ENCODE measurements at places on chromosomes 1 and 21. TPM values are rescaled to one million over a fixed set of nuclear protein-coding genes. Genes with fewer than 3 reads are reported as not detected.

- no peak for DNase-seq
Observed at GRCh38 chr1:9651565-9652378, at the start of gene PIK3CD. PIK3CD (plus strand) TSS chr1:9651731; CDS start chr1:9710456, 58,725 bp downstream.

DNA sequence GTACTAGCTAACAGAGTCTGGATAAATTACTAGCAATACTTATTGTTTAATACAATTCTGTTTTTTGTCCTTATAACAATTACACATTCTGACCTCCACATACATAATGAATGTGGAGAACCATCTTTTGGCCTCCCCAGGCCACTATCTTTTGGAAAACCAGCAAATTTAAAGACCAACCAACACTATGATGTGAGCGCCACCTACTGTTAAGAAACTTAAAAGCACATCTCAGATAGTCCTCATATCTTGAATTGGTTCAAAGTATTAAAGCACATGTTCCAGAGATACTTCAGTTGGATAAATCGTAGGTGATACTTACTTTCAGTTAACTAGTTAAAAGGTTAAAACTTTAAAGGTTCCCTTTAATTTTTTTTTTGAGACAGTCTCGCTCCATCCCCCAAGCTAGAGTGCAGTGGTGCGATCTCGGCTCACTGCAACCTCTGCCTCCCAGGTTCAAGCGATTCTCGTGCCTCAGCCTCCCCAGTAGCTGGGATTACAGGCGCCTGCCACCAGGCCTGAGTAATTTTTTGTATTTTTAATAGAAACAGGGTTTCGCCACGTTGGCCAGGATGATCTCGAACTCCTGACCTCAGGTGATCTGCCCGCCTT, 29.3 kb upstream of the USP1 start:
- DNase-seq: peak; percentile 38

DNA sequence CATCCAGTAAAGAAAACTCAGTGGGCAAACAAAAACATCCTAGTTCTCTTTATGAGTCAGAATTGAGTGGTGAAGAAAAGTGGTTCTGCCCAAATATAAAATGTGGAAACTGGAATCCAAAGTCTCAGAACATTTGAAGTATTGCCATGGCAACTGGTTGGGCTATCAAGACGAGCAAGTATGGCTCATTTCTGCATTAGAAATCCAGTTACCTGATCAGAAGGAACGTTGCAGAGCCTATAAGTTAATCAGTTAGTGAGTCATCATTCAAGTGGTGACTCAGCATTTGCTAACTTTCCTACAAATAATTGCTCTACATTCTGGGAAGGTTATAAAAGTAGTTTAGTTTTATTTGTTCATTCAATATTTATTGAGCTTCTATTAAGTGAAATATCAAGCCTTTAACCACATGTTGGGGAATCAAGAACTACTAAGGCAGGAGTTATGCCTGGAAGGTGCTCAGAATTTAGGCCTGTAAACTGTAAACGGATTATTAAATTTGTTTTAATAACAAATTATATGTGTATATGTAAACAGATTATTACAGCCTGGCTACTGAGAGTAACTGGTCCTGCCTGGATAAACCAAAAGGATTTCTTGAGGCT, 104.3 kb downstream of the PAPPA2 start:
- DNase-seq: no peak

DNA sequence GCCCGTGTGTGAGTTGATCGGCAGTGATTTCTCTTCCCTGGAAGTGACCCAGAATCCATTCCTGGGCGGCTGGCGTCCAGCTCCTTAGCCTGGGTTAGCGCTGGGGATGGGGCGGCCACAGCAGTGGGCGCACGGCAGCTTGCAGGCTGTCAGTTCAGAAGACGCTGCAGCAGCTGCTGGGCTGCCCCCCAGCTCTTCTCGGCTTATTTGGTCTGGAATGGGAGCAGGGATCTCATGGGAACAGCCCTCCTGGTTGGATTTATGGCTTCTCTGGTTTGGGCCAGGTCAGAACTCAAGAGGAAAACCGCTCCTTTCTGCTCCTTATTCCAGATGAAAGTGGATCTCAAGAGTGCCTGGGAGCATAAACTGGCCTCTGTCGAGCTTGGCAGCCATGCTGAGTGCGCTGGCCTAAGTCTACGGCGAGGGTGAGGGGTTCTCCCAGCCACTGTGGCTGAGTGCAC, 148.2 kb downstream of the PRDM16 start:
- DNase-seq: no peak

- peak; percentile 82 for DNase-seq
Observed at GRCh38 chr1:54287176-54287650, 87.2 kb downstream of the MRPL37 start.

GRCh38 chr1:223091896-223092295, 51.2 kb downstream of the TLR5 start:
- peak; percentile 22 for DNase-seq

The LCE1F gene
- not detected for total RNA-seq

DNA sequence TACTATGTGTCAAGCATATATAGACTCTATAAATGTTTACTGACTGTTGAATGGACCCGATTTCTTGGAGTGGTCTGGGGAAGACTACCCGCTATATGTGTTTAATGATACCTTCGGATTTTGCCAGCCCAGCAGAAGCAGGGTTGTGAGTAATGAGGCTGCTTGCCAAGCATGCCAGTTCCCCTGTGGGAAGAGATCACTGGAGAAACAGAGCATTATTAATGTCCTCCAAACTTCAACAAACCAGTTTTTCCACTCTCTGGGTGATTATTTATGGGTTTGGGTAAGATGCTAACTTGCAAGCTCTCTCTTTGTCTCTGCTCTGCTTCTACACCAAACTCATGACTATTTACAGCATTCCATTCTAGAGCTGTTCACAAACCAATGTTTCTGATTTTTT, 25.1 kb upstream of the PHGDH start:
- no peak for DNase-seq

- DNase-seq: no peak
Observed at GRCh38 chr1:14552246-14552965, 46.1 kb upstream of the KAZN start.

- no peak for DNase-seq
Observed at GRCh38 chr1:56617141-56617540, 28.0 kb upstream of the PRKAA2 start.

The SLC35F3 gene
- not detected for total RNA-seq

The KCNJ6 gene
- total RNA-seq: not detected

DNA sequence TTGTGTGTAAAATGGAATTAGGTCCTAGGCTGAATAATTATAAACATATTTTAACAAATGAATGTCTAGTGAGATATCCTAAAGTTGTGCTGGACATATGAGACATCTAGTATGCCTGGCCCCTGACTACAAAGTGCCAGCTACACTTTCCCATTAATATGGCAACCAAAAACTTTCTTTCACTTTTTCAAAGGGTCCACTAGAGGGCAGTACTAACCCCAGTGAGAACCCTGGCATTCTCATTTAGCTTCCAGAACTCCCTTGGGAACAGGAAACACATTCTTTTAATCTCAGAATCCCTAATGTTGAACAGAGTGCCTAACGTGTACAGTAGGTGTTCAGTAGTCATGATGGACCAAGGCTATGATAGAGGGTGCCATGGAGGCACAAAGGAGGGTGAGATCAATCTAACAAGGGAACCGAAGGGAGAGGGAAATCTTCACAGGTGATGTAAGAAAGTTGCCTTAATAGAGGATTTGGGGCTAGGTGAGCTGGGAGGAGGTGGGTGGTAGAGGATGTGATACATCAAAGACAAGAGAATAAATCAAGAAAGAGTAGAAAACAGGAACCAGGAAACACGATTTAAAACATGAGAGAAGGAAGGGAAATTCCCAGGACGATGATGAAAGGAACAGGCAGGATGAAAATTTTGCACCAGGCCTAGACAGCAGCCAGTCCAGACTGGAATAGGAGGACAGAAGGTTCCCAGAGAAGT, 41.6 kb downstream of the NSL1 start:
- DNase-seq: no peak

DNA sequence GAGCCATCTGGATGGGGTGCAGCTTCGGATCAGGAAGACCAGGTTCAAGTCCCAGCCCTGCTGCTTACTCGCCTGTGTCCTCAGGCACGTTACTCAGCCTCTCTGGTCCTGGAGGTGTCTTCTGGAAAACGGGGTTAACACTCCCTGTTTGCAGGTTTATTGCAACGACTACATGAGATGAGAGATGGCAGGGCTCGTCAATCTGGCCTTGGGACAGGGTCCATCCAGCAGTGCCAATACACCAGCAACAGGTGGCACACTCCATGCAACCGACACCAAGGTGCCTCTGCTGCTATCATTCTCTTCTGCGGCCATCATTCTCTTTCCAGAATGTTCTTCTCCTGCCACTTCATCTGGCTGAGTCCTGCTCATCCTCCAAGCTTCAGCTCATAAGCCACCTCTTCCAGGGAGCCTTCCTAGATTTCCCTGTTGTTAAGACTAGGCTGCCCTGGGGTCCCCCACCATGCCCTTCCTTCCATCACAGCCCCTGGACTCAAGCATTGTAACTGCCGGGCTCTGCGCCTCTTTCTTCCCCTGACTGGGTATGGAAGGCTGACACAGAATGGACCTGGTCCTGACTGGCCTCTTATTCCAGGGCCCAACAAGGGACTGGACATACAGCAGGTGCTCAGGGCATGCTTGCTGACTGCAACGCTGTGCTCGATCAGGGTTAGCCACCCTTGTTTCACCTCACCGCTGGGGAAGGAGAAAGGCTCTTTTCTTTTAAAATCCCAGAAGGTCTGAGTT, 87.4 kb downstream of the DMRTB1 start:
- no peak for DNase-seq

GRCh38 chr1:48073798-48074530, 76.8 kb upstream of the TRABD2B start:
- DNase-seq: no peak

DNA sequence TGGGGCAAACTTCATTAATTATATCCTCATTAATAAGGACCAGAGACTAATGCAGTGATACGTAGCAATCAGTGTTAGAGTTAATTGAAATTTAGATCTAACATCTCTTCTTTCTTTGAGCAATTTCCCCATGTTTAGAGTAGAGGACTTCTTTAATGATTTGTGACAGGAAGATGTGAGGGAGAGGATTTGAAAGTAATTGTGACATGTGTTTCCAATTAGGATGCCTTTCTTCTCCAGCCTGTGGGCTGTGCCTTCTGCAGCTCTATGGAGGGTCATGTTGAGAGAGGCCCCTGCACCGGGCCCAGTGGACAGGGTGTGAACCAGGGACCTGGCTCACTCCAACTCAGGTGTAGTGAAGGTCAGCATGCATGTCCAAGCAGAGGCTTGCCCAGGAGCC, 103.0 kb downstream of the GREM2 start:
- DNase-seq: no peak

GRCh38 chr21:44466351-44466954, 11.1 kb downstream of the LRRC3 start:
- DNase-seq: no peak

- peak; percentile 62 for DNase-seq
Observed at GRCh38 chr1:9542430-9542829, 3.2 kb downstream of the SLC25A33 start.

- DNase-seq: no peak
Observed at GRCh38 chr1:178301141-178301540, 195.6 kb downstream of the CLEC20A start.

DNA sequence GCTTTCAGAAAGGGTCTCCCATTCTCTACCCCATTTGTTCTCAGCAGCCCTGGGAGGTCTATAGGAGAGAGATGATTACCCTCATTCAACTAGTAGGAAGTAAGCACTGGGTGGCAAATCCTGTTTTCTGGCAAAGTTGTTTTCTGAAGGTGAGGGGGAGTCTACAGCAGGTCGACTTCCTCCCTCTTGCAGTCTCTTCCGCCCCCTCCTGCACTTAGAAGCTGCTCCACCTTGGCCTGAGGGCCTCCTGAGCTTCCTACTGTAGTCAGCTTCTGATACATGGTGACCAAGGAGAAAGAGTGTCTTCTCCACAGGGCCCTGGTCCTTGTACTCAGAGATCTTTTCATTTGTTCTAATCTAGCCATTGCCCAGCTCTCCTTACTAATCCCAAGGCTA, 93.1 kb downstream of the RGL1 start:
- DNase-seq: no peak

- DNase-seq: no peak
Observed at GRCh38 chr1:96688767-96689166, 32.8 kb upstream of the PTBP2 start.

The SLFNL1 gene
- total RNA-seq: 0.13 TPM

The SMPDL3B gene
- not detected for total RNA-seq

GRCh38 chr1:145960468-145961108, 2.8 kb upstream of the LIX1L start:
- peak; percentile 87 for DNase-seq

- no peak for DNase-seq
Observed at GRCh38 chr1:115423776-115424175, 85.7 kb upstream of the NGF start.

- DNase-seq: no peak
Observed at GRCh38 chr1:109787211-109787844, 23.6 kb upstream of the EPS8L3 start.

GRCh38 chr1:176802316-176802715, 339.3 kb downstream of the PAPPA2 start:
- no peak for DNase-seq

DNA sequence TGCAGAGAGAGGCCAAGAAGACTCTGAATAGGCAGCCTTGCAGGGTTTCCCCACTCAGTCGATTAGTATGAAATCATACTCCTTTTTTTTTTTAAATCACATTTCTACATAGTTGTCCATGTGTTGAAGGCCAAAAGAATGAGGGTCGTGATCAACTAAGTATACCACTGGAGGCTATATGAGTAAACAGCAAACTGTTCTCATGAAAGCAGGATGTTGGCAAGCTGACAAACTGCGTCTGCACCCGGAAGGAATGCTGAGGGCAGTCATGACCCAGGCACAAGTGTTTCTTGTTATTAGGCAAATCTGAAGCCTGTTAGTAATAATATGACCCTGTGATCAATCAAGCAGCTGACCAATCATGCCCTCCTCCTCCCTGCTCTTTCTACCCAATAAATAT, 213.2 kb downstream of the USH2A start:
- no peak for DNase-seq

DNA sequence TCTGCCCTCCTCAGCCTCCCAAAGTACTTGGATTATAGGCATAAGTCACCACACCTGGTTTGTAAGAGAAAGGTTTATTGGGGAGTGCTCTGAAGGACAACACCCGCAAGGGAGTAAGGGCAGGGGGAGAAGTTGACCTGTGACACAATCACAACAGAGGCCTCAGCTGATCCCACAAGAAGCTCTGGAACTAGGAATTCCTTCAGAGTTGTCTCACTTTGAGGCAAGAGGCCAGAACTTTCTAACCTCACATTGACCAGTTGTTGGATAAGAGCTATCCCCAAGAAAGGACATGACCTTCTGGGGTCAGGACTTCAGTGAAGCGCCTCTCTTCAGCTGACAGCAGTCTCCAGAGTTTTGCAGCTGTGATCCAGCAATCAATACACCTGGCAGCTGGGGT, 27.4 kb upstream of the RC3H1 start:
- no peak for DNase-seq

DNA sequence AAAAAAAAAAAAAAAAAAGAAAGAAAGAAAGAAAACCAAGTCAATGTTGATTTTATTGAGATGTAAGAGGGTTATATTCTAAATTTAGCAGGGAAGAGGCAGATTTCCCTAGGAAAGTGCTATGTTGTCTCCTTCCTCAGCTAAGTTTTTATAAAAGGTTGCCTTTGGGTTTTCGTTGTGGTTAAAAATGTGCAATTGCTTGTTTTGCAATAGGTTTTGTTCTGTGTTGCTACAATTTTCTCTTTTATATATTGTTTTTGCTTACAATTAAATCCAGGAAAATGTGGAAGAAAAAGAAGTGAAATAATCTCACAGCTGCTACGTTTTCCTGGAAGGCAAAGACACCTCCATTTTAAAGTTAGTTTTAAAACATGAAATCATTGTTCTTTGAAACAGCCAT, 136.7 kb upstream of the C1orf105 start:
- no peak for DNase-seq

Measured in heart right ventricle (tissue), 16 donors.